Activated naive CD4-positive, alpha-beta T cell (primary cell): ENCODE measurements at places on chromosomes 5 and 9.

DNA sequence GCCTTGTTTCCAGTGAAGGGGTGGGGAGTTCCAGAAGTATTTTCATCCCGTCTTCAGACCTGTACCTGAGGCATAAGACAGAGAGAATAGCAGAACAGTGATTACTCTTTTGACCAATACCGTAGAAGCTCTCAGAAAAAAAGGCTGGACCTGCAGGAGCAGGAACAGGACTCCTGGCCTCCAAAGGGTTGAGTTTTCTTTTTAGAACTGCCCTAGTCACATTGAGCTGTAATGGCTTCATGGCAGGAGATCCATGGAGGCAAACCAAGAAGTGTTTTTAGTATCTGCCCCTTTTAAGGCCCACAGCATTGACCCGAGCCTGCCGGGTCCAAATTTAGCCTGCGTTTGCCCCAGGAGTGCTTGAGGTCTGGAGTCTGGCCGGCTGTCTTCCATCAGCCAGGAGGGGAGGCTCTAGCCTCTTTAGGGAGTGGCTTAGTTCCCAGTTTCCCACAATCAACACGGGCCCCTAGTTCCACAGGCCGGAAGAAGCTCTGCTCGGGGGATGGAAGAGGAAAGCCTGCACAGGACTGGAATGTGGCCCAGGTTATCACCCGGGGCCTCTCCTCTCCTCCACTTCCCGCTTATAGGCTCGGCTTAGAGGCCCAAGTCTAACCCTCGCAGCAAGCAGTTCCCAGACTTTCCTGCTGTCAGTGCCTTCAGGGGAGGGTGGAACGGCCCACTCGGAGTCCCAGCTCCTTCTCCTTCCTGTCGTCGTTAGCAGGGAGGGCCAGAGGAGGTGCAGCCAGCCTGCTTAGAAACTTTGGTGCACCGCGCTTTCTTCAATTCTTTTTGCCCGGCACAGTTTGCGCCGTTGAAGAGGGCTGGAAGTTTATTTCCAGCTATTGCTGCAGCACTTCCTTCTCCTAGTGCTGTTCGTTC, 80.7 kb downstream of the C9orf152 start:
- DNase-seq: no peak

DNA sequence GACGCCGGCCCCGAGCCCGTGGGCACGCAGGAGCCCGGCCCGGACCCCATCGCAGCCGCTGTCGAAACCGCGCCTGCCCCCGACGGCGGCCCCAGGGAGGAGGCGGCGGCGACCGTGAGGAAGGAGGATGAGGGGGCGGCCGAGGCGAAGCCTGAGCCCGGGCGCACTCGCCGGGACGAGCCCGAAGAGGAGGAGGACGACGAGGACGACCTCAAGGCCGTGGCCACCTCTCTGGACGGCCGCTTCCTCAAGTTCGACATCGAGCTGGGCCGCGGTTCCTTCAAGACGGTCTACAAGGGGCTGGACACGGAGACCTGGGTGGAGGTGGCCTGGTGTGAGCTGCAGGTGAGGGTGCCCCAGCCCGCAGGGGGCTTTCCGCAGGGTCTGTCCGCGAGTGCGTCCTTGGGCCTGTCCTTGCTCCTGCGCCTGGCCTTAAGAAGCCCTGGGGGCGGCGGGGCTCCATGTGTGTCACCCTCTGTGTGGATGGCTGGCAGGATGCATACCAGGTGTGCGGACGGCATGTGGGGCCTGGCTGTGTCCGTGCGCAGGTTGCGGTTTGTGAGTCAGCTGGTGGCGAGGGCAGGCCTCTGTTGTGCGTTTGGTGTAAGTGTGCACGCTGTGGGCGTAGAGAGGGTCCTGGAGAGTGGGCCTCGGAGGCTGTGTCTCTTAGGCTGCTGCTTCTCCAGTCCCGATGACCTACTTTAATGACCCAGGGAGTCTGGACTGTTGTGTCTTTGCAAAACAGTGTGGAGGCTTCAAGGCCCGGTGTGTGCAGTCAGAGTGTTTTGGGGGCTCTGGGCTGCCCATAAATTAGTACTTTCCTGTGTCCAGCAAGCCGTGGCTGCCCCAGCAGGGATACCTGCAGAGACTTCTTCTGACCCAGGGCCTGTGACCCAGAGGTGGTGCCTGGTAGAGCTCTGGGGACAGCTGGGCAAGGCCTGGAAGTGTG, 1.6 kb downstream of the WNK2 start:
- DNase-seq: no peak

GRCh38 chr5:57441557-57441956, 41.1 kb downstream of the ACTBL2 start:
- DNase-seq: no peak

DNA sequence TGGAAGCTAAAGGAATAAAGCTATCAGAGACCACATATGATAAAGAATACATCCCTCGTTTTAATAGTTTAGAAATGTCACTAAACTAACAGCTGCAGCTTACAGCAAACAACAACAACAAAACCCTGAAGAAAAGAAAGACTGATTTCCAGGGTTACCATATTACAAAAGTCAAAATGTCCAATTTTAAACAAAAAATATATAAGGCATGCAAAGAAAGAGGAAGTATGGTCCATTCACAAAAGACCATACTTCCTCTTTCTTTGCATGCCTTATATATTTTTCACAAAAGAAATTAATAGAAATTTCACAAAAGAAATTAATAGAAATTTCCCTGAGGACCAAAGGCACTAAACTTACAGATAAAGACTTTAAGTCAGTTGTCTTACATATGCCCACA, 354.2 kb downstream of the ARL15 start:
- DNase-seq: no peak

- no peak for DNase-seq
Measured at GRCh38 chr5:126139773-126140172, 283.4 kb upstream of the GRAMD2B start.

GRCh38 chr5:58746321-58746720, 163.4 kb downstream of the RAB3C start:
- no peak for DNase-seq

DNA sequence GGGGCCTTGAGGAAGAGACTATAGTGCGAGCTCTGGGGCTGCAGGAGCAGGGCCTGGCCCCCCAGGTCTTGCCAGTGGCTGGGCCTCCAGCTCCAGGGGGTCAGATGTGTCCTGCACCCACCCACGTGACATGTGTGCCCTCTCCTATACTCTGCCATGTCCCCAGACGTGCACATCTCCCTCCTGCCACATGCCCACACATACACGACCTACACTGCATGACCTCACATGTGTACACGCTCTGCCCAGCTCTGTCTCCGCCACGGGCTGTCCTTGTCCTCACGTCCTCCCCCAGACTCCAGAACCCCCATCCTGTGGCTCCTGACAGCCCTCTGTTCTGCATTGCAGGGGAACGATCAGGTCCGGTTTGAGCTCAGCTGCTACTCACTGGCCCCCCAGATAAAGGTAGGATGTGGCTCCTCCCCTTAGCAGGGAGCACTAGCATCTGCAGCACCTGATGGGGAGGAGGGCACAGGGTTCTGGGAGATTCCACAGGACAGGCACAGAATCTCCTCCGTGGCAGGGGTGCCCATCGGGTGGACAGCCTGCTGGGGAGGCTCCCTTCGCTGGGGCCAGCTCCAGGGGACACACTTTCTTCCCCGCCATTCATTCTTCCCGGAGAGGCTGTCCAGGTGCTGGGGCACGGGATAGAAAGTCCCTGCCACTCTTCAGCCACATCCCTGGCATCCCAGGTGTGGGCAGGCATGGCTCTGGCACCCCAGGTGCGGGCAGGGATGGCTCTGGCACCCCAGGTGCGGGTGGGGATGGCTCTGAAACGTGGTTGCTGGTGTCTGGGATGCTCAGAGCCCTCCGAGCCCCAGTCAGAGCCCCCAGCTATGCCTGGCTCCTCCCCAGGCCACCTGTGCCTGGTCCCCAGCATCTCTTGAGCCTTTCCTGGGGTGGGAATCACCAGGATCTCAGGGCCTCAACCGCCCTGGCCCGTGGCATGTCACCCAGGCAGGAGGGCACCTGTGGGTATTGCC, 19.3 kb downstream of the ASS1 start:
- no peak for DNase-seq

DNA sequence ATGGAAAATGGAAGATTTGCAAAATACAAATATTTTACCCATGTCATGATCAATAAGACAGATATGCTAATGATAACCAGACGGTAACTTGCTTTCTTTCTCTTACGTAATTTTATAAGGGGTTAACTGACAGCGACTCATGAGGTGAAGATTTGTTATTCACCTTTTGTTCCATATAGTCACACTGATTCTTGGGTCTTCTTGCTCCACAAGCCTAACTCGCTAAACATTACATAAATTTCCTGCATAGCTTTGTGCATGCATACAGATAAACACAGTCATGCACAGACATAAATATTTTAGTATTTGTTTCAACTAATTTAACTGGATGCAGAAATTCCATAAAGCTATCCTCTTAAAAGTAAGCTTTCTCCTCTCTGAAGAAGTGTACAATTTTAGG, 225.9 kb downstream of the VPS13A start:
- no peak for DNase-seq

GRCh38 chr9:83425240-83425639, 113.0 kb downstream of the FRMD3 start:
- DNase-seq: no peak

- DNase-seq: no peak
Measured at GRCh38 chr9:70049236-70049635, 5.6 kb downstream of the MAMDC2 start.

GRCh38 chr5:176979669-176980068, 26.9 kb downstream of the UIMC1 start:
- DNase-seq: no peak
